Stimulated activated CD8-positive, alpha-beta memory T cell treated with anti-CD3 and anti-CD28 coated beads, Interleukin-12 subunit alpha, Interleukin-12 subunit beta, amount 100 ng/mL, for 1 hour (primary cell): ENCODE measurements at places on chromosomes 1 and 21.

DNA sequence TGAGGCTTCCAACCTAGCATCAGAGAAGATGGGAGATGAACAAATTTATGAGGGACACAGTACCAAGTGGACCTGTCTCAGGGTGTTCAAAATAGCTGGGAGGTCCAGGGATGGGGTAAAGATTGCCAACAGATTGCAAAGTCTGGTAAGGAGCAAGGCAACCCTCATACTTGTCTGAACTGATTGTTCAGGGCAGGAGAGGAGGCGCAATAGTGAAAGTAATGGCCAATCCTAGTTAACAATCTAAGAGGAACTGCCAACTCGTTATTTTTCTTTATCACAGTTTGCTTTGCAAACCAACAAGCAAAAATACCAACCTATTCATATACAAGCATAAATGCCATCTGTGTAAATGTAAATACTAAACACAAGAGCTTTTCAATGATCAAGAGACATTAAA is 78.4 kb upstream of the S1PR1 start:
- DNase-seq, result no peak

DNA sequence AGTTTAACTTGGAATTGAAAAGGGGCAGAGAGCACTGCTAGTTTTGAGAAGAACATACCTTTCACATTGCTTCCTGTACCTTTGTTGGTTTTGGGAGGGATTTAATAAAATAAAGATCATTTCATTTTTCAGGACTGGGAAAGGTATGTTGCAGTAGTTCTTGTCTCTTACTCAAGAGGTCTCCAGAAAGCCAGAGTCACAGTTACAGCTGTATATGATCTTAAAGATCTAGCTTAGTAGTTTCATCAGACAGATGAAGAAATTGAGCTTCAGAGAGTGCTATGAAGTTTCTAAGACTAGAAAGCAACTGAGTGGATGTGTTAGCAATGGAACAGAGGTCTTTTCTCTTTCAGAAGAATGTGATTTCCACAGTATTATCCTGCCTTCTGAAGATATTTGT is 1.0 kb downstream of the OR10K2 start:
- DNase-seq, result no peak

DNA sequence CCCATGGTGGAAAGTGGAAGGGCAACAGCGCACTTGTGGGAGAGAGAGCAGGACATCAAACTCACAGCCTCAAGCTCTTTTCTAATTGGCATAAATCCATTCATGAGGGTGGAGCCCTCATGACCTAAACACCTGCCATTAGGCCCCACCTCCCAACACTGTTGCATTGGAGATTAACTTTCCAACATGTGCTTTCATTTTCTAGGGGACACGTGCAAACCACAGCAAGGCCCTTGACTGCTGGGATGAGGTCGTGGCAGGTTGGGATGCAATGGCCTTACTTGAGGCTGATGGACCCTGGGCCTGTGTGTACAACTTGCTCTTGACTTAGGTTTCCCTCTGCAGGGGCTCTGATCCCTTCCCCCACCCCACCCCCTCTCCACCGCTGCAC is 35.9 kb upstream of the NEK2 start:
- no peak for DNase-seq

DNA sequence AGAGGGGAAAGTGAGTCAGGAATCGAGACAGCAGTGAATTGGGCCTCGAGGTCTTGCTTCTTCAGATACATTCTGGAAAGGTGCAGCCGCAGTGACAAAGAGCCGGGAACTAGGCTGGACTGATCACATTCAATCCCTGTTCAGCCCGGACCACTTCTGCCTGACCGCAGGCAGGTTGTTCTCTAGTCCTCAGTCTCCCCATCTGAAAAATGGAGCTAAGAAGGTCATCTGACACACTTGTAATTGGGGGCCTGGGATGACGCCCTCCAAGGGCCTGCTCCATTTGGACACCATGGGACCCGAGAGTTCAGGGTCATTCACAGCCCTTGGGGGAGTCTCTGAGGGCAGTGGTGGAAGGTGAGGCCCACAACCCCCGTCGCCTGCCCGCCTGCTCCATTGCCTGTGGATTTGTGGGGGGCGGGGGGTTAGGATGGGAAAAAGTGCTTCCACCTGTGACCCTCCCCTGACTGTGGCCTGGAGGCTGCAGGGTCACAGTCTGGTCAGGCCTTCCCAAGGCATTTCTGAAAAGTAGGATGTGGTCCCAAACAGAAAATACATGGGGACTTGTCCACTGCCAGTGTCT is 87.9 kb upstream of the CSF3R start:
- no peak for DNase-seq

- no peak for DNase-seq
These were observed 76.1 kb downstream of the VCAM1 start for GRCh38 chr1:100795646-100795985.

- DNase-seq, result no peak
These were observed 57.2 kb upstream of the TTC34 start for GRCh38 chr1:2858676-2859075.

GRCh38 chr1:176885751-176886150 is 278.8 kb downstream of the ASTN1 start:
- no peak for DNase-seq

- DNase-seq, result no peak
These were observed 110.9 kb downstream of the KCNJ15 start for GRCh38 chr21:38367646-38368045.

DNA sequence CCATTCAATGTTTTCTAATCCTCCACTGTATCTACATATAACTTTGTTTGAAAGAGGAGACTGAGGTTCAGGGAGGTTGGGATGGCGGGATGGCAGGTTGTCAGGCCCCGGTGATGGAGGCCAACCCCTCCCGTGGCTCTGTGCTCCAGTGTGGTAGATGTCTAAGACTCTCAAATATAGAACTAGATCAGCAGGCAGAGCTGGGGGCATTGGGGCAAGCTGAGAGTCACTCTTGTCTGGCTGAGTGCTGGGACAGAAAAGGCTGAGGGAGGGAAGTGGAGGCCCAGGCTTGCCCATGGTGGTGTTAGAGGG is 1.7 kb downstream of the IL6R start:
- no peak for DNase-seq

DNA sequence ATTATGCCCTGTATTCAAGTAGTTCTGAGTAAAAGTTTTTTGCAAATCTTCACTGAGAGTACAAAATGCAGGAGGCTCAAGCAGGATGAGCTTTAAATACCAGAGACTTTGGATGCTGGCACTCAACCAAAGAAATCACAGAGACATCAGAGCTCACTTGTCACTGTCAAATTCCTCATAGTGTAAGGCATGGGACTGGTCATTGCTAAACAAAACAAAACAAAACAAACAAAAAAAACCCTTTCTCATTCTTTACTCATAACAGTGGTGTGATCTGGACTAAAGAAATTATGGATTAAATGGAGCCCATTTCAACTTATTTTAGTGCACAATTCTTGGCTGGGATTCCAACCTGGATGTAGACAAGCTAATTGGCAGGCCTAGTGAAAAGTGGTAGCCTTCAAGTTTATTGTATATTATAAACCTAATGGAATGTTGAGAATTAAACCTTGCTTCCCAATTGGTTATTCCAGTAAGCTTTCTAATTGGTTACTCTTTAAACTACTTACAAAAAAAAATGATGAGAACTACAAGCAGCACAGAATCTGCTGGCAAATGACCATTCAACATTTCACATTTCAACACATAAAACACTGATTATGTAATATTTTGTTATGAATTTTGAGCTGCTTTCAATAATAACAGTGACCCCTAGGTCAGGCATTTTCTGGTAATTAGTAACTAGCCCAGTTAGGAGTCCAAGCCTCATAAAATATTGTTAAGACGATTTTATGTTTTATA is 30.6 kb upstream of the NEK7 start:
- DNase-seq, result no peak

DNA sequence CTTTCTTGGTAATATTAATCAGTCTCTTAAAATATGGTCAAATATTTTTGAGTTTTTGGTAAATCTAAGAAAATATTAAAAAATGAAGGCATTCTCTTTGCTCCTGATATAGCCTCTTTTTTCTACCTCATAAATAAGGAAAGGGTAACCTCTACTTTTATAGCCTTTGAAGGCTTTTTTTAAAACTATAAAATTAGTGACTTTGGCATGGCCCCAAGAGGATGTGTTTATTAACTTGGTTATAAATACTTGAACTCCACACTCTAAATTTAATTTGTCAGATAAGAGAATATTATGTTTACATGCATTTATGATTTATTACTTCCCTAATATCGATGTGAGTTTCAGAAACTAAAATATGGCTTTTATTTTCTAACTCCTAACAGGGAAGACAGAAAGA is 60.3 kb downstream of the LMO4 start:
- DNase-seq, result no peak
